Motor neuron (in vitro differentiated cells): ENCODE measurements at places on chromosomes 6 and 20. TPM values are rescaled to one million over a fixed set of nuclear protein-coding genes. Genes with fewer than 3 reads are reported as not detected.

Gene POPDC3
- 19.1 and 21.3 TPM in 2 replicates for total RNA-seq

Gene LPA
- 0.05 and 0.13 TPM in 2 replicates for total RNA-seq

Gene TCP11
- 0.64 TPM in 1 of 2 replicates, not detected in the other for total RNA-seq

DNA sequence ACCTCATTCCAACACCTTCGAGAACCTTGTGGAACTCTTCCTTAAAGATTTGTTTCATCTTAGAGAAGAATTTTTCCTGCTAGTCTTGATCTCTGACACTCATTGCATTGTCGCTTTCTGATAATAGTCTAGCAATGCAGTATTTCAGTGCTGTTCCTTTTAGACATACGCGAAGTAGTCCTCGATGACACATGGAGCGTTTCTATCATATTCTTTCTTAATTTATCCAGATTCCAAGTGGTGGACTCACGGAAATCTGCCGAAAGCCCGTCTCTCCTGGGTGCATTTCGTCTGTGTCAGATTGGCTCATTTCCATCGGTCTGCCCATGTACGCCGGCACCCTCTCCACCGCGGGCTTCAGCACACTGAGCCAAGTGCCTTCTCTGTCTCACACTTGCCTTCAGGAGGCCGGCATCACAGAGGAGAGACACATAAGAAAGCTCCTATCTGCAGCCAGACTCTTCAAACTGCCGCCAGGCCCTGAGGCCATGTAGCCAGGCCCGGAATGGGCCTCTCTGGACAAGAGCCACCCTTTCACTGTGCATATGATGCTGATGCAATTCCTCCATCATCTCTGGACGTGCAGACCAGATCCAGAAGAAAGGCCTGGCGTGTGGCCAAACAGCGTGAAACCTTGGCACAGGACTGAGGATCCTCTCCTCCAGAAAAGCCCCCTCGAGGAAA, 198.6 kb upstream of the UST start:
- peak; percentile 93 for ATAC-seq

DNA sequence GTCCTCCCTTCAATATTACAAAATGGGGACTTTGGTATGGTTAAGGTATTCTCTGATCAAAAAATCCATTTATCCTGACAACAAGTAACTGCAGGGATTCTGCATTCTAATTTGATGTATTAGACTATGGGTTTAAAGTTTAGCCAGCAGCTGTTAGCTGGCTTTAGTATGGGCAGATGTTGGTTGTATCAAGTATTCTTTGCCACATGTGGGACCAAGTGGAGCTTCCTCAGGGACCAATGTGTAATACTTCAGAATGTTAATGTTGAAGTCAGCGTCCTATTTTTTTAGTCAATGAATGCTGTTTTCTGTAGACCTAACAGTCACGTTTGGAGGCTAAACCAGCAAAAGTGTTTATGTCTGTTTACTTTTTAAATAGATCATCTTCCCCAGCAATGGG, 41.4 kb downstream of the MOXD1 start:
- ATAC-seq = no peak

Gene HLA-DOA
- total RNA-seq = 0.32 and 0.57 TPM in 2 replicates

DNA sequence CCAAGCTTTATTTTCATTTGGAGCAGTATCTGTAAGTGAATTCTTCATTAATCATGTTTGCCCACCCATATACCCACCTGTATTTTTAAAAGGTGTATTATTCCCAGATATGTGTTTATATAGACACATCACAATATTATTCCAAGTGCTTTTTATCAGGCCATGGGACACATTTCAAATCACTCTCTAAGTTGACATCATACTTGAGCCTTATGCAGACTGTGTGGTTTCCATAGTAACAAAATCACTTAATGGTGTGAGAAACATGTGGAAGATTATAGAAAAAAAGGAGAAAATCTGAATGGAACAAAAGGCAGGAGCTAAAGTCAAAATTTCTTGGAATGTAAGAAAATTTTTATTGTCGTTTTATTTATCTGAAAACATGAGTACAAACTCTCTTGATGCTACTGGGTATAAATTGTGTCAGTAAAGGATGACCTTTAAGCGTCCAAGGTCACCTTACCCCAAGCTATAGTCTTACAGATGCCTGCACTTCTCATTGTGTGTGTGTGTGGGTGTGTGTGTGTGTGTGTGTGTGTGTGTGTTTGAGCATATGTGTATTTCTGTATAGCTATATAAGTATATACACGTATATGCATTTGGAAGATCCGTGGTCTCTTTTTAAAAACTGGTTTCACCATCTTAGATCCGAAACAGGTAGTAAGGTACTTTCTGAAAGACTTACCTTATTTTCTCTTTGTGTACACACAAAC, 79.8 kb upstream of the CCN6 start:
- ATAC-seq = peak; percentile 56

Gene OOEP
- total RNA-seq = not detected in 2 replicates

Gene RNF182
- total RNA-seq = 1.3 and 1.9 TPM in 2 replicates

DNA sequence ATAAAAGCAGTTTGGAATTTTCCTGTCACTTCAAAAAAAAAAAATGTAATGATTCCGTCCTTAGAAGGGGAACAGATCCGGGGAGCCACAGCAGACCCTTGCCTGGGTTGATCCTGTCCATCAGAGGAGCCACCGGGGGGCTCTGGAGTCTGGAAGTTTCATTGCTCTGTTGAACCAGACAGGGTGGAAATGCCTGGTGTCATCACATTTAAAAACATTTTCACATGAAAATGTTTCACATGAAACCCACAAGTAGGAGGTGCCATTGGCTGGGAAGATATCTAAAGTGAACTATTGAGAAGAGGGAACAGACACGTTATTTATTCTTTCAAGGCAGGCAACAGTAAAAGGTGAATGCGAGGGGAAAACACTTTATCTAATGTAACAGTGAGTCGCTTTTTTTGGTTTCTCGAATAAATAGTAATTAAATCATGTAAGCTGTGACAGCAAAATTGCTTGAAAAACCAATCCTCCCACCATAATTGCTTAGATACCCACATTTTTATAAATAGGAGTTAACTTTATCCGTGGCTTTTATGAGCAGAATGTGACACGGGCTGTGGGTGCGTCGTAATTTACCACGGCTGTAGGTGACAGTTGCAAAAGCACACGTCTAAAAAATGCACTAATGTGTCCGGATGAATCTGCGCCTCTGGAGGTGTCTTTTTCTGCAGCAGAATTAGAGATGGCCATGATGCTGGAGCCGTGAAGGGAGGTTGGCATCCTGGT, 323.4 kb downstream of the TAF4 start:
- ATAC-seq = peak; percentile 77

GRCh38 chr20:5770231-5770986, 20.2 kb downstream of the SHLD1 start:
- peak; percentile 84 for ATAC-seq

Gene GINM1
- total RNA-seq = 27.1 and 30.3 TPM in 2 replicates

DNA sequence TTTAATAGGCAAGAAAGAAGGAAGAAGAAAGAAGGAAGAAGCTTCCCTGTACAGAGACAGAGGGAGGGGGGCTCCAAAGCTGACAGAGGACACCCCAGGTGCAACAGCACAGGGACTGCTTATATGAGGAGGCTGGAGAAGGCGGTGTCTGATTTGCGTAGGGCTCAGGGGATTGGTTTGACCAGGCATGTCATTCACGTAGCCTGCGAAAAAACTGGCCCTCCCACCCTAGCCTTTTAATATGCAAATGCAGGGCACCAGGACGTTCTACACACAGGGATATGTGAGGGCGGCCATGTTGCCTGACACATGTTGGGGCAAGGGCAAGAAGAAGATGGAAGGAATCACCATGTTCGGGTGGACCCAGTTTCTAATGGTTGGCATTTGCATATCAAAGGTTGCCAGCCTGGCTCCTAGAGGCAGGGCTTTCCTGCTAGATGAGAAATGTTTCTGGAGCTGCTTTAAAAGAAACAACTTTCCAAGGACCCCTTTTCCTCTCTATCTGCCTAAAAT, 305.4 kb upstream of the CDYL start:
- ATAC-seq = no peak

Gene FNDC11
- total RNA-seq = 0.36 and 0.43 TPM in 2 replicates

- peak; percentile 100 for ATAC-seq
Measured at GRCh38 chr6:80438772-80439171, 332.3 kb downstream of the BCKDHB start.

GRCh38 chr6:7505189-7505699, 36.2 kb upstream of the DSP start:
- ATAC-seq = peak; percentile 88
